ENCODE measurements at places on chromosomes 12 and 14. TPM values are rescaled to one million over a fixed set of nuclear protein-coding genes. Genes with fewer than 3 reads are reported as not detected.

Gene PPP1R36
- 3.2 TPM for total RNA-seq

Gene FGF6
- total RNA-seq, result not detected

DNA sequence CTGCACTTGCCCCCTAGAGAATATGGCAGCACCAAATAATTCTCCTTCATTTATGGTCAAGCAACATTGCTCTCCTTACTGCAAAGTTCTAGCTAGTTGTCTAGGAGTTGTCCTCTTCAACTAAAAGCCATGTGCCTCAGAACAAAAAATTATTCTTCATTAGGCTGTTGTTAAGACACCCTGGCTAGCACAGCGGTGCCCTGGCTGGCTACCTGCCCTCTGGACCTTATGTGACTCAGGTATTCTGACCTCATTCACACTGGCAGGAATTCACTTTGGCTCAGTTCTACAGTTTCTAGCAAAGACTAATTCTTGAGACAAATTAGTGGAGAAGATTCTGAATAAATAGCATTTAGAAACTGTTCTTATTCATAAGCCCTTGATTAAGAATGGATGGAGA, 224.4 kb upstream of the KRR1 start:
- DNase-seq, result no peak

Gene UNC79
- 0.37 TPM for total RNA-seq

DNA sequence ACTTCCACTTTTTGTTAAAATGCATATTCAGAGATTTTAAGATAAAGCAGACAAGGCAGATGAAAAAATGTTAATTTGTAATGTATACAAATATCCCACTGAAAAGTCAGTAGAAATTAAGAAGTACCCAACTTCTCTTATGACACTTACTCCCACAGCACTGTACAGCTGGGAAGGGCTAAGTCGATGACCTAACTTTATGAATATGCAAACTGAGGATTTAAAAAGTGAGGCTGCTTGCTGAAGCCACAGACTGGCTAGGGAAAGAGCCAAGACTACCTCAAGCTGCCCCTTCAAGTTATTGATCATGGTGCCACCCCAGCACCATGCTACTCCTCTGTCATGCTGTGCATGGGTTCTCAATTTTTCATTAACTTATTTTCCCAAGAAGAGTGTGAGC, 17.0 kb downstream of the PPM1H start:
- no peak for DNase-seq

- no peak for DNase-seq
Observed at GRCh38 chr12:72699362-72699761, 427.2 kb downstream of the TRHDE start.

Gene ENO2
- total RNA-seq, result 30.5 TPM

GRCh38 chr12:5585178-5585577, 153.3 kb downstream of the NTF3 start:
- no peak for DNase-seq

Gene NGB
- total RNA-seq, result not detected

Gene EGLN3
- total RNA-seq, result 51.5 TPM

Gene SINHCAF
- 73.3 TPM for total RNA-seq

- no peak for DNase-seq
Observed at GRCh38 chr14:59301354-59301753, 112.9 kb downstream of the DAAM1 start.

Gene PA2G4
- total RNA-seq, result 64.9 TPM

- no peak for DNase-seq
Observed at GRCh38 chr12:102871014-102871413, 46.0 kb downstream of the PAH start.
